GF-D8 (cell line): ENCODE measurements at places on chromosomes 7 and 10.

GRCh38 chr7:32381024-32381601, 109.1 kb downstream of the LSM5 start:
- DNase-seq = no peak

GRCh38 chr10:63200431-63200830, 67.3 kb downstream of the NRBF2 start:
- DNase-seq = no peak

DNA sequence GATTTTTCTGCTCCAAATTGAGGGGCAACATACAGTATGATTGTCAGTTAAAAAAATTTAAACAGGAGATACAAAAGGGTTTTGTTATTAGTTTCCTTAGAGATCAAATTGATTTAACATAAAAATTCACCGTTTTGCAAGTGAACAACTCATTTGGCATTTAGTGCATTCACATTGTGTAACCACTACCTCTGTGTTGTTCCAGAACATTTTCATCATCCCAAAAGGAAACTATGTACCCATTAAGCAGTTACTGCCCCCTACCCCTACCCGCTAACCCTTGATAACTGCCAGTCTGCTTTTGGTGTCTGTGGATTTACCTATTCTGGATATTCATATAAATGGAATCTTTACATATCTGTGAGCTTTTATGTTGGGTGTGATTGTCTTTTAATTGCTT, 3.1 kb downstream of the ZRANB1 start:
- no peak for DNase-seq

DNA sequence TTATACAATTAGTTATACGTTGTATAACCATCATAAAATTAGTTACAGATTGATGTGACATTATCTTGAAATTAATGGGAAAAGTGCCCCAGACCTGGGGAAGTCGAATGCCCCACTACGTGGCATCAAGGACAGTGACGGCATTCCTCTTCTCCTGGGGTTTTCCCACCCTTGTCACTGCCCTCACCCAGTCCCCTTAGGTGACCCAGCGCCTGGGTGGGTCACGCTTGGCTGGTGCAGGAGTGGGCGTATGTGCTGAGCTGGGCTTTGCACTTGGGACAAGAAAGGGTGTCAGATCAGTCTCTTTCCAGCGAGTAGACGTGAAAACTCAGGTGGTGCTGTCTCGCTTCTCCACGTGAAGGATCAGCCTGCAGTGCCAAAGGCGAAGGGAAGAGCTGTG, 7.6 kb downstream of the FOXK1 start:
- DNase-seq = no peak

DNA sequence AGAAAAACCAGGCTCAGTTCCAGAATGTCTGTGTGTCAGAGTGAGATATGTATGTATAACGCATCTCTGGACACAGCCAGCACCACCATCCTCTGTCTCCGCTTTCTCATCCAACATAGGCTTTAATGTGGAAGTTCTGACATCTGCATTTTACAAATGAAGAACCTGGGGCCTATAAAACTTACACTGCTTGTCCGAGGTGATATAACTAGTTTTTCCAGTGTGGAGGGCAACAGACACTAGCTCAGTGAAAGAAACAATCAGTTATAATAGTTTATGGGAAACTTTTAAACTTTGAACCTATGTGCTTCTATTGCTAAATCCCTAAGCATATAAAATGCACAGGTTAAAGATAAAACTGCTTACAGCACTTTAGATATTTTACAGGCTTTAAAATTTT, 208.7 kb downstream of the CRPPA start:
- DNase-seq = no peak
